ENCODE measurements at places on chromosomes 1 and 21.

- no peak for DNase-seq
These were observed 214.5 kb downstream of the TBX15 start for GRCh38 chr1:118773656-118774055.

DNA sequence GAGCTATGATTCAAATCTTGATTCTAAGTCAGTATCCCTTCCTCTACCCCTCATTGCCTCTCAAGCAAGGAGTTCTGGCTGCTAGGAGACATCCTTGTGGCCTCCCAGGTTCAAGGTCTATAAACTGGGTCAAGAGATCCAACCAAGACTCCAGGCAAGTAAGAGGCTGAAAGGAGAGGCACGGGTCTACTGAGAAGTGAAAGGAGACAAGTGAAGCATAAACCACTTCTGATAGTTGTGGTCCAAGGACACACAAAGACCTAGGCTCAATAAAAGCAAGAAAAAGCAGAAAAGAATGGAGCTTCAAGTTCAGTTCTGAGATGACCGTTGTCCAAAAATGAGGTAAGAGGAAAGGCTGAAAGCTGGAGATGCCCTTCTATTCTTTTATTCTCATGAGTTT, 17.8 kb upstream of the PPP2R5A start:
- DNase-seq: no peak

GRCh38 chr1:48756683-48757316, 19.9 kb downstream of the BEND5 start:
- no peak for DNase-seq

- no peak for DNase-seq
These were observed 6.3 kb upstream of the LAD1 start for GRCh38 chr1:201405484-201405831.

DNA sequence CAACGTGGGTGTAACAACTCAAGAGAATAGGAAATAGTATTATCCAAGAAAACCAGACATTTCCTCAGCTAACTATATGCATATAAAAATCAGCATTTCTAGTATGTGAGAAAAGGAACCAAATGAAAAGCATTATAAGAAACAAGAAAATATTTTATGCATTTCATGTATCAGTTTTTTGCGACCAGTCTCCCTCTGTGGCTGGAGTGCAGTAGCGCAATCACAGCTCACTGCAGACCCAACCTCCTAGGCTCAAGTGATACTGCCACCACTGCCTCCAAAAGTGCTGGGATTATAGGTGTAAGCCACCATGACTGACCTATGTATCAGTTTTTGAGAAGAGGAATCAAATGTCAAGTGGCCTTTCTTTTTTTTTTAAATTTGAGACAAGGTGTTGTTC, 31.0 kb downstream of the SLC16A1 start:
- DNase-seq: no peak

GRCh38 chr1:211331011-211331709, 4.5 kb downstream of the TRAF5 start:
- no peak for DNase-seq

GRCh38 chr1:58436615-58437297, 109.8 kb downstream of the OMA1 start:
- no peak for DNase-seq

- DNase-seq: no peak
These were observed 67.5 kb upstream of the ACOT11 start for GRCh38 chr1:54480525-54480848.

GRCh38 chr1:40981691-40982448, 2.4 kb downstream of the CTPS1 start:
- DNase-seq: no peak

DNA sequence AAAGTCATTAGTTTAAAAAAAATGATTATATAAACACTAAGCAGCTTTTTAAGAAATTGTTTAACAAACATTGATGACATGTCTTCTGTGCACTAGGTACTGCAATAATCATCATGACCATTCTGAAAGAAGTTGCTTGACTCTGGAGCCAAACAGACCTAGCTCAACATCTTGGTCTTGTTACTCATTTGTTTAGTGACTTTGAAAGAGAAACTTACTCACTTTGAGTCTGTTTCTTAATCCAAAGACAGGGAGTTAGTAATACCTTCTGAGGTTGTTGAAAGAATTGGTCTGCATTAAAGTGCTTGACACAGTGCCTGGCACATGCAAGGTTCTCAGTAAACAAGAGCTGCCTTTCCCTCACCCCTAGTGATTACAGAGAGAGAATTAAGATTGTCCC, 84.4 kb downstream of the SGIP1 start:
- no peak for DNase-seq

- no peak for DNase-seq
These were observed 3.1 kb downstream of the CHML start for GRCh38 chr1:241637046-241637590.

DNA sequence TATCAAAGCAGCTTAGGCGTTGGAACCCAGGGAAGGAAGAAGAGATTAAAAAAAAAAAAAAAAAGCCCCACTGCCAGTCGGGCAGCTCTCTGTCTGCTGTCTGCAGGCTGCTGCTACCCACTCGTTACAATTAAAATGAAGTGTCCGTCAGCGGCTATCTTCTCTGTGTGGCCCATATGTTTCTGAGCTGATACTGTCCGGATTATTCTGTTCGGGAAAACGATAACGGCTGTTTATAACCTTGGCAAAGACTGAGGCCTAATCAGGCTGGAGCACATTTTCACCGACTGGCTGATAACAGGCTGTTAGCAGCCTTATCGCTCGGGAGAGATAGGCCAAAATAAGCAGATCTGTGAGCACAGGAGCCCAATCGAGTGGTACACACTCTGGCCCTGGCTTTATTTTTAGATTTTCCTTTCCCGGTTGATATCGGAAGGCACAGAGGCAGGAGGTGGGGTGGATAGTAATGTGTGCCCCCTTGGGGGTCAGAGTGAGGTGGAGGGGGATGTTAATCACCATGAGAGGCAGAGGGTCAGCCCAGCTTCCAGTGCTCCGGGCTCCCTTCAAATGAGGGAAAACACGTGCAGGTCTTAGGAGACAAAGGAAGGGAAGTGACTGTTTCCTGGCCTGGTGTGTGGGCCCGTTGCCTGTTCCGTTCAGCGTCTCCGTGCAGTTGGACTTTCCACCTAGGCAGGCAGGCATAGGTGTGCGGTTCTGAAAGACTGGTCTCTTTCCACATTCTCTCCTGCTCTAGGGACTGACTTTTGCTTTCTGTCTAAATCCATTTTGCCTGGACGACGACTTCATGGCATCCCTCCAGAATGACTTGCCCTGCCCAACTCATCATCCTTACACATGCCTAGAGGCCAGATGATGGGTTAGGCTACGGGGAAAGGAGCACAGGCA, 153.4 kb downstream of the PBX1 start:
- no peak for DNase-seq

DNA sequence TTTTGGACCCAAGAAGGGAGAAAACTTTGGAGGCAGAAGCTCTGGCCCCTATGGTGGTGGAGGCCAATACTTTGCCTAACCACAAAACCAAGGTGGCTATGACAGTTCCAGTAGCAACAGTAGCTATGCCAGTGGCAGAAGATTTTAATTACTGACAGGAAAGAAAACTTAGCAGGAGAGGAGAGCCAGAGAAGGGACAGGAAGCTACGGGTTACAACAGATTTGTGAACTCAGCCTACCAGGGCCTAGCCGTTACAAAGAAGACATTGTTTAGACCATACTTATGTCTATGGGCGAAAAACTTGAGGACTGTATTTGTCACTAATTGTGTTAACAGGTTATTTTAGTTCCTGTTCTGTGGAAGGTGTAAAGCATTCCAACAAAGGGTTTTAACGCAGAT, 10.4 kb upstream of the ACOT11 start:
- no peak for DNase-seq

DNA sequence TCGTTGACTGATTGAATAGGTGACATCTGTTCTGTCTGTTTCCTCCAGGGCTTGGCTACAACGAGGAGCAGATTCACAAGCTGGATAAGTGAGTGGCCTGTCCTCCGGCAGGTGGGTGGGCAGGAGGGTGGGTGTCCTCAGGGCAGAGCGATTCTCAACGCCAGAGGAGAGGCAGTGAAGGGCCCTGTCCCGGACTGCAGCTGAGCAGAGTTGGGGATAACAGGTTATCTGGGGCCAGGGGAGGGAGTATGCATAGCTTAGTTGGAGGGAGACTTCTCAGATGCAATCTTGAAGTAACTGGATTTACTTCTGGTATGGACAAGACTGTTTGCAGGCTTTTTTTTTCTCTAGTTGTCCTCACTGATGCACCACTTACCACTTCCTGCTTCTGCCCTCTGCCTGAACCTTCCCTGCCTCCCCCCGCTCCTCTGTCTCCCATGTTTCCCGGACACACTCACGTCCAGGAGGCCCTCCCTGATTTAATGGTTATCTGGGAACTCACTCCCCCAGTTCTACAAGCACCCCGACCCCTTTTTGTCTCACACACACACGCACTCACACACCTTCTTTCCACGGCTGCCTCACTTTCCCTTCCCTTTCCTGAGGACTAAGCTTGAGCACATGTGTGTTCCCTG, 16.4 kb upstream of the RASSF5 start:
- DNase-seq: no peak

- DNase-seq: no peak
These were observed 28.5 kb upstream of the PTGS2 start for GRCh38 chr1:186708694-186709097.

DNA sequence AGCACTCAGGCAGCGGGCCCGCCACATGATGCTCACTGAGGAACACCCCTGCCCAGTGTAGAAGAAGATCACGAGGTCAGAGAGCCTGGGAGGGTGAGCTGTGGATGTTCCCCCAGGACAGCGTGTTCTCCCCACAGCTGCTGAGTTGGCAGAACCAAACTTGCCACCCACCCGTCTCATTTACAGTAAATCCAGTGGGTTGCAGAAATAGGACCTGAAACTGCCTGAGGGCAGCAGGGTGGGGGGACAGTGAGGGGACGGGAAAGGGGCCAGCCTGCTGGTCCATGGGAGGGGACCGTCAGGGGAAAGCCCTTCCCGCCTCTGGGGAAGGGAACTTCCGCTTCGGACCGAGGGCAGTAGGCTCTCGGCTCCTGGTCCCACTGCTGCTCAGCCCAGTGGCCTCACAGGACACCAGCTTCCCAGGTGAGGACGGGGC, at the start of gene C1QB:
Gene C1QB, plus strand, starts transcription at position 356 of the 436 bp plus-strand sequence. CDS start 6,227 bp downstream, outside the sequence.
- no peak for DNase-seq

DNA sequence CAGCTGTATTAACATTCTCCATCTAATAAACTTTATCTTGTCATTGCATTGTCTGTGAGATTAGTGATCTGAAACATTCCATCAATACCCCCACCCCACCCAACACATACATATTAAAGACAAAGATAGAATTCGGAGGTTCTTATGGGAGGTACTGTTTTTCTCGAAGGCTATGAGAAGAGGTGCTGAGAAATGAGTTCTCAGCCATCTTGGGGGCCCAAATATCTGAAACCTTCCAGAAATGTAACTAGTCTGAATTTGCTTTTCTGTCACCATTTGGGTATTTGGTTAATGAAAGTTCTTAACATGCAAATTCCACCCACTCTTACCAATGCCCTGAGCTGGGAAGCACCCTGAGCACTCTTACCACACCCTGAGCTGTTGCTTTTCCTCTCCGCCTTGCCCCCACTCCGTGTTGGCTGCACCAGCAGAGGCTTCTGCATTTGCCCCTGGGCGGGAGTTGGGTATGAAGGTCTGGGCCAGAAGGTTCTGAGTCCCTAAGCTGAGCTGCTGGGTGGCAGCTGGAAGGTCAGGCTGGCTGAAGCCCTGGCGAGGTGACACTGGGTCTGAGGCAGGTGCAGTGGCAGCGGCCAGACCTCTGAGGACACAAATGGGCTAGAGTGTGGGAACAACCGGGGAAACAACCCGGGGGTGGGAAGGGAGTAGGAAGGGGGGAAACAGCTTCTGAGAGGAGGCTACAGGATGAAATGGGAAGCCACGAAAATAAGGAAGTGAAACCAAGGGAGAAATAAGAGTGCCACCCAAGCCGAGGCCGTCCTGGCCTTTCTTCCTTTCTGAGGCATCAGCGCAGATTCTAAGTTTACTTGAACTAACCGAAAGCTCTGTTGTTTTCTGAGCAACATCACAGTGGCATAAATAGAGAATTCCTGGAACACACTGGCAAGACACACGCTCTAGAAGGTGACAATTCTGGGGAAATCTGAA, 26.3 kb upstream of the IER5 start:
- no peak for DNase-seq

DNA sequence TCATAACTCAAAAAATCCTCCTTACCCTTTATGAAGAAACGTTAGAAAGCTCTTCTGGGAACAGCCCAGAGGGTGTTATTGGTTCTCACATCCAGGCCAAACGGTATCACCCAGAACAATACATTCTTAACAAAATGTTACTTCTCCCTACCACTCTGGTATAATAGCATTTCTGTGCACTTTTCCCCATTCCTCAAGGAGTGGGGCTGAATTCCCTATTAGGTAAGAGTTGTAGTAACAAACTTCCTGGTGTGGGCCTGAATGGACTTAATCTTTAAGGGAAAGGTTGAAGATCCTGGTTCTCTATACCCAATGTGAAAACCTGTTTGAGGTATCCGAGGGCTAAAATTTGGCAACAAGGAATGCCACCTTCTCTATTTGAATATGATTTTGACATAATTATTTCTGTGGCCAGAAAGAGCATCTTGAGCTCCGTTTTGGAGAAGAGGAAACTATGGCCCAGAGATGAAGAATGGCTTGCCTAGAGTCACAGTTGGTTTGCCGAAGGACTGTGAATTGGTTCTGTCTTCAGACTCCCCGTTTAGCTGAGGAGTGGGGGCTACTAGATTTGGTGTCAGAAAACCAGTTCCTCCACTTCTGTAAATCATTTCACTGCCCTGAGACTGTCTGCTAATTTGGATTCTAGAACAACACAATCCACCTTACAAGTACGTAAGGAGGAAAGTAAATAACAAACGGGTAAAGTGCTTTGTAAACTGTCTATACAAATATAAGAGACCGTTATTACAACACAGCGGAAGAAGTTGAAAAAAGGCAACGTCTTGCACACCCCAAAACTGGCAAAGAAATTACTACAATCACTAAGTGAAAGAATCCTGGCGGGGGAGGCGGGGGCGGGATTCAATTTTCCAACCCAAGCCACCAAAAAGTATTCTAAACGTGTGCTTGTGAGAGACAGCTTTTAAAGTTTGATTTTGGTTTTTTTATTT, 2.3 kb downstream of the ANP32E start:
- no peak for DNase-seq

DNA sequence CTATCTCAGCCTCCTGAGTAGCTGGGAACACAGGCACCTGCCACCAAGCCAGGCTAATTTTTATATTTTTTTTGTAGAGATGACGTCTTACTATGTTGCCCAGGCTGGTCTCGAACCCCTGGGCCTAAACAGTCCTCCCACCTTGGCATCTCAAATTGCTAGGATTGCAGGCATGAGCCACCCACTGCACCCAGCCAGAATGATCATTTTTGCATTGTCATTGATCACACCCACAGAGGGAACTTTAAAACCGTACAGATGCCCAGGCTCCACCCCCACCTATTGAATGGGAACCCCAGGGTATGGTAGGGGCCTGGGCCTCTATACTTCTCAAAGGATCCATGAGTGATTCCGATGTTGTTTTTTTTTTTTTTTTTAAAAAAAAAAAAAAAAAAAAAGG, 36.7 kb downstream of the ETNK2 start:
- DNase-seq: no peak
